Stimulated activated memory B cell treated with anti-CD40 and anti-IgM and Interleukin-4, amounts not matched to agents 10 μg/mL and 1 μg/mL and 100 μg/mL, for 72 hours (primary cell): ENCODE measurements at places on chromosomes 7 and 10.

DNA sequence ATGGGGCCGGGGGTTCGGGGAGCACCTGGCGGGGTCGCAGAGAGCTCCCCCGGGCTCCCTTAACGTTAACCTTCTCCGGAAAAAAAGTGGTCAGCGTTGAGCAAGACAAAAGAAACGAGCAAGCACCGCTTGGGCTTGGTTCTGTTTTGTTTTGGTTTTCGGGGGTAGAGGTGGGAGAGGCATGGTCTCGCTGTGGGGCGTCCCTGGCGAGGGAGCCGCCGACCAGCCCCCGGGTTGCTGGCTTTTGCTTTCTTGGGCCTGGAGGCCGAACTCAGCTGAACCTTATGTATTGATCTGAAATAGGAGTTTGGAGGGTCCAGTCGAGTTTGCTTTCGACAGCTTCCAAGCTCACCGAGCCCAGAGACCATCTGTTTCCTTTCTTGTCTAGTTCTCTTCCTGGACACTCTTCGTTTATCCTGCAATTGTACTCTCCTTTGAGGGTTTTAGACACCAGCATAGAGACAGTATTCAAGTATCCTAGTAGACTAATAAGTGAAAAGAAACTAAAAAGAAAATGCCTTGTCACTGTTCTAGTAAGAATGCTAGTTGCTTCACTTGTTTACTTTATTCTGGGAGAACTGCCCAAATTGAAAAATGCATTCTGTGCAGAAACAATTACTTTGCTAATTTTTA lies 980 bp downstream of the FHIP2A start:
- peak; percentile 49 for ATAC-seq

GRCh38 chr10:62632071-62632809 lies 172.3 kb upstream of the ADO start:
- peak; percentile 90 for ATAC-seq

- ATAC-seq, result no peak
These were observed 175.6 kb downstream of the ELFN1 start for GRCh38 chr7:1845536-1846311.

DNA sequence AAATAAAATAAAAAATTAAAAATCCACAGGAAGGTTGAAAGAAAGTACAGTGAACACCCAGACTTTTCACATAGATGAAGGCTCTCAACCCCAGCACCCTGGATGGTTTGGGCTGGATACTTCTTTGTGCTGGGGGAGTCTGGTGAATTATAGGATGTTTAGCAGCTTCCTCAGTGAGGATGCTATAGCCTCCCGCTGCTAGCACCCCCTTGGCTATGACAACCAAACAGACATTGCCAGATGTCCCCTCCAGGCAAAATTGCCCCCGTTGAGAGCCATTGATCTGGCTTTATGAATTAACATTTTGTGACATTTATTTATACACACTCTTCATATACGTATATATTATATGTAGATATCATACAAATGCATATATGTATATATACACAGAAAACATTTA lies 21.6 kb downstream of the SMKR1 start:
- ATAC-seq, result no peak

GRCh38 chr10:20877986-20878983 lies 18.8 kb downstream of the NEBL start:
- ATAC-seq, result no peak

DNA sequence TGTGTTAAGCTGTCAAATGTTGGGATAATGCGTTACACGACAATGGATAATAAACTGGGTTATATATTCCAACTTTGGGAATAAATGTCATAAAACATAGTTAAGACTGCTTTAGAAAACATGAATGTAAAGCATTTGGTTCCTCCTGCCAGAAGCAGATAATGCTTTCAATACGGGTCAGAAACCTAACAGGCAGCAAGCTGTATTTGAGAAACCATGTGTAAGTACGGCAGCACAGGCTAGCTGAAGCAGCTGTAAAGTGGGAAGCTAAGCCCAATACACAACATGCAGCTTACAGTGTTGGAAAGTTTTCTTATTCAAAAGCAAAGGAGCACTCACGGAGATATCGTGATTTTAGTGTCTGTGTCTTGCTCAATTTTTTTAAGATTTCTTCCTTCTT lies 46.5 kb downstream of the MALSU1 start:
- no peak for ATAC-seq

DNA sequence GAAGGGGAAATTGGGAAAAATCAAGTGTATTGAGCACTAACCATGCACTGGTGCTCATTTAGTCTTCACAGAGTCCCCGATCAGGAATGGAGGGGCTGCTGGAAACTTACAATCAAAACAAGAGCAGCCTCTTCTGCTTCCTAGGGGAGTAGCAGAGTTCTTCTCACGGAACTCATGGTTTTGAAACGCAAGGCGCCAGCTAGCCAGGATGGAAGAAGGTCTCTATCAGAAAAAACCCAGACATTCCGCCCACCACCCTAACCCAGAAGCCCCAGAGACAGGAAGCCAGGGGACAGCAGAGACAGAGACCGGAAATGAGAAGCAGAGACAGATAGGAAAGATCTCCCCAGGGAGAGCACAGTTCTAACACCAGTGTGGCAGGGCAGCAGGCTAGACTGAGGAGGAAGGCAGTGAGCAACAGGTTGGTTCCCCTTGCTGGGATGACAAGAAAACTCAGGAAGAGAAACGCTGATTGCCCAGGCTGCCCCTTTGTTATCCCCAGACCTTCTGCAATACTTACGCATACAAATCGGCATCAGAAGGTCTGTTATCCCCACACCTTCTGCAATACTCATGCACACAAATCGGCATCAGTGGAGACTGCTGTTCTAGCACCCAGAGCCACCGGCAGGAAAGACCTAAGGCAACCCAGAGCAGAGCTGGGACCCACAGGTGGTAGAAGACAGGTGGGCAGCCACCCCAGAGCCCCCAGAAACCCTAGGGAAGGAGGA lies 99.2 kb downstream of the CPXM2 start:
- ATAC-seq, result no peak

DNA sequence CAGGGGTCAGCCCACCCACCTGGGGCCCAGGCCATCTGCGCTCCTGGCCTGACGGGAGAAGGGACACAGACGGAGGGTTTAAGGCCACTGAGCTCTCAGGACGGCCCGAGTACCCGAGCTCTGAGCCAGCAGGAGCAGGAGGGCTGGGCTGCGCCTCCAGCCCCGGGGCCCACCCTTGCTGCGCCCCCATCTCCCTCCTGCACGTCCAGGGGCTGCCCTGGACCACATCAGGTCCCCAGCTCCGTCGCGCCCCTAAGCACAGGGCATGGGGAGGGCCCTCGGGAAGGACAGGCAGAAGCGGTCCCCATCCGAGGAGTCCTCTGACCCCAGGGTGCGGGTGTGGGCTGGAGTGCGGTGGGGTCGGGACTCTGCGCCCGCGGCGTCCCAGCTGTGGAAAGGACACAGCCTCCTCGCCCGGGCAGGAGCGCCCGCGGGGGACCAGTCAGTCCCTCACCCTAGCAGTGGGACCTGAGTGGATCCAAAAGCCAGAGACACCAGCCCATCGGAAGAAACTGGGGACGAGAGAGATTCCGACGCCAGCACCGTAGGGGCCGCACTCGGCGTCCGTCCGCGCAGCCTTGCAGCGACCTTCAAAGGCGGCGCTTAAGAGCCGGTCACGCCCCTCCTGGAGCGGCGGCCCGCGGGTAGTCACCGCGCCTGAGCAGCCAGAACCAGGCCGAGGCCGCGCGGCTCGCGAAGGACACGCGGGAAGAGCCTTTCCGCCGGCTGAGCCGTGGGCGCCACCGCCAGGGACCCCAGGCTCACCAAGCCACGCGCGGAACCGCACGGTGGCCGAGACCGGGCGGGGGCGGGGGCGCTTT lies 15.9 kb downstream of the CAMK2B start:
- peak; percentile 76 for ATAC-seq

GRCh38 chr10:11097686-11098085 lies 80.0 kb downstream of the CELF2 start:
- peak; percentile 89 for ATAC-seq

GRCh38 chr10:116985611-116986010 lies 19.4 kb downstream of the SHTN1 start:
- no peak for ATAC-seq

DNA sequence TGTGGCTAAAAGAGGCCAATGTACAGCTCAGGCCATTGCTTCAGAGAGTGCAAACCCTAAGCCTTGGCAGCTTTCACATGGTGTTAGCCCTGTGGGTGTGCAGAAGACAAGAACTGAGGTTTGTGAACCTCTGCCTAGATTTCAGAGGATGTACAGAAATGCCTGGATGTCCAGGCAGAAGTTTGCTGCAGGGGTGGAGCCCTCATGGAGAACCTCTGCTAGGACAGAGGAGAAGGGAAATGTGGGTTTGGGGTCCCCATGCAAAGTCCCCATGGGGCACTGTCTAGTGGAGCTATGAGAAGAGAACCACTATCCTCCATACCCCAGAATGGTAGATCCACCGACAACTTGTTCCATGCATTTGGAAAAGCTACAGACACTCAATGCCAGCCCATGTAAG lies 12.4 kb downstream of the SORCS1 start:
- no peak for ATAC-seq

DNA sequence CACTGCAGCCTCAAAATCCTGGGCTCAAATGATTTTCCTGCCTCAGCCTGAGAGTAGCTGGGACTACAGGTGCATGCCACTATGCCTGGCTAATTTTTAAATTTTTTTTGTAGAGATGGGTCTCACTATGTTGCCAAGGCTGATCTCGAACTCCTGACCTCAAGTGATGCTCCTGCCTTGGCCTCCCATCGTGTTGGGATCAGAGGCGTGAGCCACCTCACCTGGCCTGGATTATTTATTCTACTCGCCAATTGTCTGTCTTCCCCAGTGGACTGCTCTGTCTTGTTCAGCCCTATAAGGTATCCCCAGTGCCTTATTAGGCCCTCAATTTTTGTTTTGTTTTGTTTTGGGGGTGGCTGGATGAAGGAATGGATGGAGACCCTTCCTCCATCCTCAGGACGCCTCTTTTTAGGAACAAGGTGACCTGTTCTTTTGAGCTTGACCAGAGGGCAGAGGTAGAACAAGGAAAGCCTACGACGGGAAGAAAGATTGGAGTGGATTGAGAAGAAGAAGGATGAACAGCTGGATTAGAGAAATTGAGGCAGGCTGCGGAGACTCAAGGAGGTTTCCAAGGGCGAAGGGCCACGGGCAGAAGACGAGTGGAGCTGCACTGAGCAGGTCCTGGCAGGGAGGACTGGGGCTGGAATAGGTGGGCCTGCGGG lies 541 bp upstream of the DENND10 start:
- no peak for ATAC-seq

DNA sequence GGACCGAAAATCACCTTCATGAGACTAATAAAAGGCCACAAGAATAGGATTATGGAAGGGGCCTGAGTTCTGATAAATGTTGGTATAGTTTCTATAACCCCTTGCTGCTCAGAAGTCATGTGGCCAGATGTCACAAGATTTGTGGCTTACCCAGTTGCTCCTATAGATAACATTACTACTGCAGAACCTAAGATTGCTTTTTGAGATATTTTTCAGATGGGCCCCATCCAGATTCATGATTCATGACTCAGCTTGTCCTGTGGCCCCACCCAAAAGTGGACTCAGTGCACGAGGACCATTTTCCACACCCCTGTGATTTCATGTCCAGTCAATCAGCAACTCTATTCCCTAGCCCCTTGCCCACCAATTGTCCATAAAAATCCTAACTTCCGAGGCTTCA lies 209.0 kb downstream of the ACTR3B start:
- ATAC-seq, result no peak

DNA sequence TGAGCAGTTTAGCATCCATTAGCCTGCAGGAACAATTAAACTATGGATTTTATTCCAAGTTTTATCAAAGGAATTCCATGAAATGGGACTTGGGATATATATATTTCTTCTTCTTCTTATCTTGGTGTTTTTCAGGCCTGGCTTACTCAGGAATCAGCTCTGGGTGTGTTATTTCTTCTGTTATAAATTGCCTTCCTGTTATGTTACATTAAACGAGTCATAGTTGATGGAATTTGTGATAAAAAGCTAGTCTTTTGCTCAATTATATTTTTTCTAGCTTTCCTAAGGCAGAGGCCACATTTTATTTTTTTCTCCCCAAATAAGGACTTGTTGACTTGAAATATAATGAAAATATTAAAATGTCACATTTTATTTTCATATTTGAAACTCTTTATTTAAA lies 141.3 kb downstream of the EPC1 start:
- ATAC-seq, result no peak

DNA sequence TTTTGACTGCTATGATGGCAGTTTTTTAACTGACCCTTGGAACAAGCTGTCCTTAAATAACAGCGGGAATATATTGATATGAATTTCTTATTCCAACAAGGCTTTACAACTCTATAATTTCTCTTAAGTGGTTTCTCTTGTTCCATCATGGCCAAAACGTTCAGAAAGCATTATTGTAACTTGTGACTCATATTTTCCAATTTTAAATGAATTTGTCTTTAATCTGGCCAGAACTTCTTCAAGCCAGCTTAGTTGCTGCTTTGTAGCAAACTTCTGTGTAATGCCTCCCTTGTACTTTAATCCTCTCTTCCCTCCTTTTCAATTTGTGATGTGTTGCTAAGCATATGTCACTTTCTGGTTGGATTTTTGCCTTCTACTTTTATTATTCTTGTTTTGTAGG lies 271.9 kb downstream of the KIF20B start:
- no peak for ATAC-seq

DNA sequence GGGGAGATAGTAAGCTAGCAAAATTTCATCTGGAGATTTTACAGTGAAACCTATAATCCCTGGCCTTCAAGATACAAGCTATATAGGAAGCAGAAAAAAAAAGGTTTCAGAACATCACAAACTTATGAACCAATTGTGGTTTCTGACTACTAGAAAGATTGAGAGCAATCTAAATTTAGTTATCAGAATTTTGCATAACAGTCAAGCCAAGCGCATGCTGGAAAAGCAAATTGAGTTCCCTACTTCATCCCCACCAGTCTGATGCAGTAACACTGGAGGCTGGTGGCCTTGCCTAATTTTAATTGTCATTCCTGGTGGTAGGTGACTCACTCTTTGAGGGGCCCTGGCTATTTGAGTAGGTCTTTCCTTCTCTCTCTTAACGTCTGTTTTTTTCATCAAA lies 46.3 kb upstream of the ELMO1 start:
- ATAC-seq, result no peak

GRCh38 chr7:70595370-70595754 lies 536.6 kb upstream of the GALNT17 start:
- no peak for ATAC-seq

DNA sequence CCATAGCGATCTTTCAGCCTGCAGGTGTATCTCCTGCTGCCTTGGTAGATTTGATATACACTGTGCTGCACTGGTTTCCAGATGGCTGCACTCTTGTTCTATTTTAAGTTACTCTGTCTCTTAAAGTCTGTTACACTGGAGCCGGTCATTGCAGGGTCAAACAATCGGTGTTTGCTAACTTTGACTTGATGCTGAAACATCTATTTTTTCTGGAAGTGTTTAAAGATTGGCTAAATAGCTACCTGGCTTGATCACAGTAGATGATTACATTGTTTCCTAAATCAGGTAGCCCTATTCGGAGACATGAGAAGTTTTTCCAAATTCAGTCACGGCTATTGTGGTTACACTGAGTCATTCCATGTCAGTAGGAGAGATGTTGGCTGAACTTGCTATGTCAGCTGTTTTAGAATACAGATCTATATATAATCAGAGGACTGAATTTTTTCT lies 574.8 kb downstream of the ETV1 start:
- no peak for ATAC-seq

DNA sequence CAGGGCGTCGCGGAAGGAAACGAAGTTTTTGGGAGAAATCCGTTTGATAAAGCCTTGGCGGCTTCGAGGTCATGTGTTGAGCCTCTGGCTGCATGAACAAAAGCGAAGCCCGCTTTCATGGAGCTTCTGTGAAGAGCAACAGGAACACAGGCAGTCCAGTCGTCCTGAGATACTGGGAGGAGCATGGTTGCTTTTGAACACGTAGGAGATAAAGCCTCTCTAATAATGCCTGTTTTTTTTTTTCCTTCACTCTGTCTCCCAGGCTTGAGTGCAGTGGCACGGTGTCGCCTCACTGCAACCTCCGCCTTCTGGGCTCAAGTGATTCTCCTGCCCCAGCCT lies 473 bp upstream of the ZNF32 start:
- no peak for ATAC-seq
